RPMI7951 (cell line): ENCODE measurements at places on chromosomes 12 and 14. TPM values are rescaled to one million over a fixed set of nuclear protein-coding genes. Genes with fewer than 3 reads are reported as not detected.

- DNase-seq: peak; percentile 6
These were observed 825.7 kb downstream of the AACS start for GRCh38 chr12:125890971-125891370.

DNA sequence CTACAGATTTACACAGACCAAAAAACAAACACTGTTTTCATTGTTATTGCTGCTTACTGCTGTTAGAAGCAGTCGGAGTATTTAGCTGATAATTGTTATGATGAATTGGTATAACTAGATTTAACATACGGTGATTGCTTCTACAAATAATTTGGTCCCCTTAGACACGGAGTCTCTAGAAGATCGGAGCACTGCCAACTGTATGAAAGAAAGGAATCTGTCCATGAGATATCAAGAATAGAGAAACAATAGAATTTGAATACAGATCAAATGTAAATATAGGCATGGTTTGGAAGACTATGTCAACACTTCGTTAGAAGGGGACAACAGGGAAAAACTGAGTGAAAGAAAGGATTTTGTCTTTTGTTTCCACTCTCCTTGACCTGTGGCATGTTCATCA, 110.9 kb downstream of the PPP2R5E start:
- no peak for DNase-seq

- DNase-seq: no peak
These were observed 45.6 kb downstream of the DDX11 start for GRCh38 chr12:31119192-31119802.

GALNT6 gene
- 18.5 and 31.3 TPM in 2 replicates for total RNA-seq

P2RX2 gene
- not detected in 2 replicates for total RNA-seq
